ENCODE measurements at places on chromosomes 2 and 18.

- no peak for DNase-seq
Measured at GRCh38 chr2:168568476-168569267, 112.6 kb downstream of the CERS6 start.

GRCh38 chr18:74356959-74357358, 41.3 kb downstream of the C18orf63 start:
- no peak for DNase-seq

GRCh38 chr2:26067980-26068507, 34.2 kb downstream of the RAB10 start:
- DNase-seq: no peak

DNA sequence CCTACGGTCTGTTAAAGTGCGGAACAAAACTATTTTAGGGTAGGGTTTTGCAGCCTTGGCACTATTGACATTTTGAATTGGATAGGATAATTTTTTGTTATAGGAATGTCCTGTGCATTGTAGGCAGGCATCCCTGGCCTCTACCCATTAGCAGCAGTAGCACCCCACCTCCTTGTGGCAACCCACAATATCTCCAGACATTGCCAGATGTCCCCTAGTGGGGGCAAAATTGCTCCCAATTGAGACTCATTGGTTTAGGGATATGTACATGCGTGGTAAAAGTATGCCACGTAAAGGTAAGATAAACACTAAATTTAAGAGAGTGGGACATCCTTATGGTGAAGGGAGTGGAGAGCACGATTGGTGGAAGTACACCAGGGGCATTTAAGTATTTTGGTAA, 4.6 kb downstream of the MIB1 start:
- no peak for DNase-seq

DNA sequence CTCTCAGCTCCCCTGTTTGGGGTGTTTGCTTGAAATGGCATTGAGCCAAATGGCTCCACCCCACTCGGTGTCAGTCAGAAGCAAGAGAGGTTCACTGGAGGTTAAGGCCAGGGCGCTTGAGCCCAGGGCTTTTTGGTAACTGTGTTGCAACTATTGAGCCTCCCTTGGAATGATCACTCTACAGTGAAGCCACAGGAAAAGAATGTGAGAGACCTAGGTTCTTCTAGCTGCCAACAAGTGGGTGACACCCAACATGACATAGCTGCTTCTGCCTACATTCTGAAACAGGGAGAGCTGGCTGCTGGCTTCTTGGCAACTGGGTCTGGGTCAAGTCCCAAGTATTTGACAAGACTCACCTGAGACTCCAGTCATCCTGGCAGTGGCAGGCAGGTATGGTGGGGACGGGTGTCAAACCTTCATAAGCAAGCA, 7.1 kb upstream of the GRHL1 start:
- no peak for DNase-seq

GRCh38 chr2:212640428-212640827, 101.8 kb upstream of the ERBB4 start:
- no peak for DNase-seq

- no peak for DNase-seq
Measured at GRCh38 chr18:3358310-3358709, 91.7 kb upstream of the TGIF1 start.

DNA sequence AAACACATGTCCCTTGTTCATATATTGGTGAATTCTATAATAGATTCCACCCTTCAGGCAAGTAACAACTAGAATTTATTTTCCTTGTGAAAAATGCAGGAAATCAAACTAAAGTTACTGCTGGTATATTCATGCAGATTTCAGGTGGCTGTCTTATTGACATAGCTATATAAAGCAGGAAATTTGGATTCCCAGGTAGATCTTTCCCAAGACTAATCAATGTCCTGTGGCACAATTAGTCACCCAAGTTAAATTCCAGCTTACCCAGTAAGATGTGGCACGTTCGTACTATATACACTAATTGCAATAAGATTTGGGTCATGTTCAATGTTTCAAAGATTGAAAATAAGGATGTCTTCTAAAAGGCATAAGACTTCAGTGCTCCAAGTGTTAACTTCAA, 42.0 kb downstream of the MYO5B start:
- no peak for DNase-seq

- no peak for DNase-seq
Measured at GRCh38 chr2:96591054-96591453, 47.1 kb downstream of the KANSL3 start.

GRCh38 chr2:183740241-183740640, 616.0 kb downstream of the NUP35 start:
- no peak for DNase-seq

DNA sequence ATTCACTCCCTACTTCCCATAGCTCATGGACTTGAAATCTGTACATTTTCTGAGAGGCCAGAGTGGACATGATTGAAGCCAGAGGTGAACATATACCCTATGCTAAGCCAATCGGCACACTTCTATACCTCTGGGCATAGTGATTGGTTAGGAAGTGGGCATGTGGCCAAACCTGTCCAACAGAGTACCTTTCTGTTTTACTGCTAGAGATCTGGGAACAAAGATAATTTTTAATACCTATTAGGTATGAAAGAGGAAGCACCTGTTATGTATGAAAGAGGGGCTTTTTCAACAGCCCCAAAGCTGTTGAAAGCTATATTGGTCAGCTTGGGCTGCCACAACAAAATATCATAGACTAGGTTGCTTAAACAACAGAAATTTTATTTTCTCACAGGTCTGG, 27.7 kb downstream of the METTL8 start:
- DNase-seq: peak; percentile 1

- no peak for DNase-seq
Measured at GRCh38 chr2:61125123-61125710, 36.8 kb upstream of the C2orf74 start.

DNA sequence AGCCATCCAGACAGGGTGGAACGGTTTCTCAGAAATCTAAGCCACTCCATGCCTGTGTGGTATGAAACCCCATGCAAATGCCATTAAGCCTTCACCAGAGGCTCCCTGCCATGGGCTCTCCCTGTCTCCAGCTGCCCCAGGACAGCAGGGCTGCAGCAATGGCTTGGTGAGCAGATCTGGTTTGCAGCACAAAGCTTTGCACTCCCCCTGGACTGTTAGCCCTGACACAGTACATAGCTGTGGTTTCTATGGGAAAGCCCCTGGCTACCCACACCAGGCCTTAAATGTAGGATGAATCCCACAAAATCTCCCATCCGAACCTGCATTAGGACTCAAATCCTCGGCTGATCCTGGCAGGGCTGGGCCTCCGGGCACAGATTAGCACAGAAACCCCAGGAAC, 291.6 kb downstream of the TNS1 start:
- DNase-seq: no peak

DNA sequence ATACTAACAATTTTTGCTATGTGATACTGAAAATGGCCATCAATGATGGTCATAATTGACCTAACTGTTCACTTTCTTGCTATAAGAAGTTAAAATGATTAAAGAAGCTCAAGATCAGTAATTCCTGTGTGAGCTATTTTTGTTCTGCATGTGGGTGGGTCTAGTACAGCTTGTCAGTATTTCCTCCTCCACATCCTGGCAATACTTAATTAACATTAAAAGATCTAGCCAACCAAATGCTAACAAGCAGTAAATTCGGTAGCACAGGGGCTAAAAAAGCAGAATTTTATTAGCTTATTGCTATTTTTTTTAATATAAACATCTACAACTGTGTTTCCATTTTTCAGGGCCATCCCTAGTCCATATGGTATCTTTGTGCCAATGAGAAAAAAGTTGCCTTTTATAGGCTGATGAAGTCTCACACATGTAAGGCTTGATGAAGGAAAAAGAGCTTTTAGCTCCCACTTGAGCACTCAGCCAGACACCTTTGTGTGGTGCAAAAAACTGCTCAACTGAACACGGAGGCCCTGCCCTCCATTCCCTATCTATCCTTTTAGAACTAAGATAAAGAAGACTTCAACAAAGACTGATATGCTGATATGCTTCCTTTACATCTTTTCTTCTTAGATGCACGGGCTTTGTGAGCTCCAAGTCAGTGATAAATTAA, 4.9 kb upstream of the PNO1 start:
- no peak for DNase-seq

DNA sequence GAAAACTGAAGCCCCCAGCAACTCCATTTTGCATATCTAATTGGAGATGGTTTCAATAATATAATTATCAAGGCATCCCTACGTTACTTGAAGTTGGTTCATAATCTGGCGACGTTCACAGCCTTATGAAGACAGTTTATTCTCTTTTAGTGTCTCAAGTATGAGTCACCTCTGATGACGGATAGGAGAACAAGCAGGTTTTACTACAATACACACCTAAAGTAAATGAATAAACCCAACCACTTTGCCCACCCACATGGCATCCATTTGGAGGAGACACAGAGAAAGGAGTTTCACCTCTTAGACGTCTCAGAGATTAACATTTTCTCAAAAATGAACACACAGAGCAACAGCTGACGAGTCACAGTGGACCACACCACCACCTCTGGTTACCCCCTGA, 40.8 kb downstream of the BCL11A start:
- no peak for DNase-seq

DNA sequence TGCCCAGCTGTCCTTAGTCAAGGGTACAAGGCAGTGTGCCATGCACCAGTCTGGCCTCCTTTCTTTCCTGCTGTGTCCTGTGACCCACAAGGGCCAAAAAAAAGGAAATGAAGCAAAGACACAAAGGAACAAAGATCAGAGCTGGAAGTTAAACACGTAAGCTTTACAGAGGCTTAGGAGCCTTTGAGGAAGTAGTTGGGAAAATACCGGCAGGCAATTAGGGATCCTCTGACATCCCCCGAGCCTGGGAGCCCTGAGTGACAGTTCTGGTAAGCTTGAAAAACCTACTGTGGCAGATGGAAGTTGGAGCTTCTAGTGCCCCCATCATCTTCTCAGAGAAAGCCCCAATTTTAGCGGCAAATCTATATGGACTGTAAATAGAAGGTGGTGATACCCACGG, 78.5 kb downstream of the SPRED2 start:
- DNase-seq: peak; percentile 1

All from CD4-positive, alpha-beta T cell treated with Interferon gamma for 1 hour (primary cell).